ENCODE measurements at places on chromosomes 2 and 18. TPM values are rescaled to one million over a fixed set of nuclear protein-coding genes. Genes with fewer than 3 reads are reported as not detected.

GRCh38 chr2:237310515-237311114 lies 103.3 kb downstream of the COL6A3 start:
- no peak for DNase-seq

Gene ING5
- total RNA-seq: 34.4 TPM

- DNase-seq: no peak
These were observed 2.9 kb upstream of the GALNT3 start for GRCh38 chr2:165796819-165797530.

Gene IL36A
- not detected for total RNA-seq

- DNase-seq: no peak
These were observed 80.9 kb upstream of the PHLPP1 start for GRCh38 chr18:62634458-62634857.

GRCh38 chr2:120661551-120661950 lies 74.1 kb upstream of the GLI2 start:
- no peak for DNase-seq

DNA sequence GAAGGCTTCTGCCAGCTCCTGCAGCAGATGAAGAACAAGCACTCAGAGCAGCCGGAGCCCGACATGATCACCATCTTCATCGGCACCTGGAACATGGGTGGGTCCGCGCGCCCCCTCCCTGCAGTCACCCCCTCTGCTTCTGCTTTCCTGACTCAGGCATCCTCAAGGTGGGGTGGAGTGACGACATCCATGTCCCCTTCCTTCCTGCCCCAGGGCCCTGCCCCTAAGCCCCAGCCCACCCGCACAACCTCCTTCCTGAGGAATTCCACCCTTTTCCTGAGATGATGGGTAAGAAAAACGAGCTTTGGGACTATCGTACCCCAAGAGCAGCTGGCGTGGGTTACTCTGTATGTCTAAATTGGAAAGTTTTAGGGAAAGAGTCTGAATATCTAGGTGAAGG lies 89.7 kb upstream of the ATG16L1 start:
- DNase-seq: no peak

DNA sequence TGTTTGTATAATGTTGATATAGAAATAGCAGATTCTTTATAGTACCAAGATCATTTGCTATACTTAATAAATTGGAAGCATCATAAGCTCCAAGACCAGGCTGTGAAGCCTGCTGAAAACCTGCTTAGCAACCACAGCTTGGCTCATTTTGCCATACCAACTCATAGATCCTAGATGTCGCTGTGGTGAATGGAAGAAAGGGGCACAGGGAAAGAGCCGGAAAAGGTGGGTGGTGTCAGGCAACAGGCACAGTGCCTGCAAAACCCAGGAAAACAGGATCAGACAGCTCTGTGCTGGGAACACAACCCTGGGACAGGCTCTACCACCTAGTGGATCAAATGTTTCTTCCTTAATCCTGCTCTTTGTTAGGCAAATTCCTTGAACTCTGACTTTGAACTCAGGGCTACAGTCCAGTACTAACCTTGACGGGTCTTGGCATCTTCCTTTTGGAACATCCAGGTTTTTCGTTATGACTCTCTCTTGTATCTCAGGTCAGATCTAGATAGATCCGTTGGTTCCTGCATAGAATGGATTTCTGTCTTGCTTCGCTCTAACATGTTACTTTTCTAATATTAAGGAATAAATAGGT lies 31.6 kb downstream of the TWSG1 start:
- DNase-seq: no peak

DNA sequence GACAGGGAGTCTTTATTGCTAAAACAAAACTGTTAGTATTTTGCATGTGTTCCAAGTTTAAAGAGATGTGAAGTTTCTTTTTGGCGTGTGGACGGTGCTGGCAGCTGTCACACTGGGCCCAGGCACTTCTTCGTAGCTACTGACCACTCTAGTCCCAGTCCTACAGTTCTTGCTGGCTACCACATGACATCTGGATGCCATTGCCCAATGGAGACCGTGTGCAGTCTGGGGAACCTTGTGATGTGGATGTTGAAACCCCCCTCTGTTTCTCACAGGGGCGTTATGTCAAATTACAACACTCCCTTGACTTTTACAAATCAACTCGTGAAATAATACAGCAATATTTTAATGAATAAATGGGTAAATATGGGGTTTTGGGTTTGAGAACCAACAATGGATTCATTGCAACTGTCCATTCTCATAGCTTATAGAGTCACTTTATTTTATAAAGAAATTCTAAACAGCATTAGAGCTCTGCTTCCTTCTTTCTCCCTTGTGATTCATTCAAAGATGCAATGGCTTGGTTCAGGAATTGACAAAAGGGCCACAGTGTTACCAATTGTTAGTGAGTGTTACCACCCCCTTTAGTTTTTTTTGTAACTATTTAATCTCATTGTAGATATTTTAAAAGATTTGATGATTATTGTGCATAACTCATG lies 1.2 kb downstream of the GPD2 start:
- no peak for DNase-seq

DNA sequence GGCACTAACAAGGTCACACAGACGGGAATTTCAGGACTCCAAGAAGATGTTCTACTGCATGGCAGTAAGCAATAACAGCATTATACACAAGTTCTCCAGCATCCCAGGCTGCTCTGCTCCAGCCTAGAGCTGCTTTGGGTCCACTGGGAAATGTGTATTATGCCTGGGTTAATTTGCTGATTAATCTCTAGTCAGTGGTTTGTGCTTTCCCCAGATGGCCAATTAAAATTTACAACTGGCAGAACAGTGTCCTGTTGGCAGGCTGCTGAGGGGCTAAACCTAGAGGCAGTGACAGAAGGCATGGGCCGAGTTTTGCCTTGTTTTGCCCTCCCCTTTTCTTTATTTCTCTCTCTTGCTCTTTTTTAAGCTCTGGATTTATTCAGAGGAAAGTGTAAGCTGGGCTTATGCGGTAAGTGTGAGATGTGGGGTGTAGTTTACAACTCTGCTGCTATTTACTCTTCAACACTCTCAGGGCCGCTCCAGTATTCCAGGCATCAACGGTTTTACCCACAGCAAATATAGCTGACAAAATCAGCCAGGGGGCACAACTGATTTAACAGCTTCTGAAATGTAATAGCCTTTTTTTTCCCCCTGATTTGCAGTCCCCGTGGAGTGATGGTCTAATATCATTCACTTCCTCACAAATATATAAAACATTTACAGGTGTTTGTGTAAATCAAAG lies 348.0 kb downstream of the GPD2 start:
- no peak for DNase-seq

Gene OTOS
- total RNA-seq: not detected

Gene ARHGAP15
- 82.8 TPM for total RNA-seq

DNA sequence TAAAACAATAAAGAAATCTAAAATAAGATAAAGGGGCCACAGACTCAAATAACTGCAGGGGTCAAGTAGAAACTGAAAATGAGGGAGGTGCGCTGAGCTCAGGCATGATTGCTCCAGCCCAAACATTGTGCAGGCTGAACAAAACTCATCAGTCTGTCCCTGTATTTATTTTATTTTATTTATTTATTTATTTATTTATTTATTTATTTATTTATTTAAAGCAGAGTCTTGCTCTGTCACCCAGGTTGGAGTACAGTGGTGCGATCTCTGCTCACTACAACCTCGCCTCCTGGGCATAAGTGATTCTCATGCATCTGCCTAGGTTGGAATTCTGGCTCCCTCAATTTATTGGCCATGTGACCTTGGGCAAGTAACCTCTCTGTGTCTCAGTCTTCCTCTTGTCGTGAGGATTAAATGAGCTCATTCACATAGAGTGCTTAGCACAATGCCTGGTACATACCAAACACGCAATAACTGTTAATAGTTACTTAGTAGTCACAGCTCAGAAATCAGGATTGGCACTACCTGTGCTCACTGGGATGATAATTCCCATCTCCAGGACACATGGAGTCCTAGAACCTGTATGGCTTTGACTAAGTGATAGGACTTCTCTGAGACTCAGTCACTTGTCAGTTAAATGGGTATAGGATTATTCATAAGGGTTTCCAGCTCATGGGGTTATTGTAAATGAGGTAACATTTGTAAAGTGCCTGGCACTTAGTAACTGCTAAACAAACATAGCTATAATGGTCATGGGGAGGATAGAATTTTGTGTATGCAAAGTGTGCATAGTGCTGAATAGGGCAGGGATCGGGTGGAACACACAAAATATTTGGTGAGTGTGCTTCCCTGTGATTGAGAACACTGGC lies 6.0 kb downstream of the SPEG start:
- DNase-seq: no peak

DNA sequence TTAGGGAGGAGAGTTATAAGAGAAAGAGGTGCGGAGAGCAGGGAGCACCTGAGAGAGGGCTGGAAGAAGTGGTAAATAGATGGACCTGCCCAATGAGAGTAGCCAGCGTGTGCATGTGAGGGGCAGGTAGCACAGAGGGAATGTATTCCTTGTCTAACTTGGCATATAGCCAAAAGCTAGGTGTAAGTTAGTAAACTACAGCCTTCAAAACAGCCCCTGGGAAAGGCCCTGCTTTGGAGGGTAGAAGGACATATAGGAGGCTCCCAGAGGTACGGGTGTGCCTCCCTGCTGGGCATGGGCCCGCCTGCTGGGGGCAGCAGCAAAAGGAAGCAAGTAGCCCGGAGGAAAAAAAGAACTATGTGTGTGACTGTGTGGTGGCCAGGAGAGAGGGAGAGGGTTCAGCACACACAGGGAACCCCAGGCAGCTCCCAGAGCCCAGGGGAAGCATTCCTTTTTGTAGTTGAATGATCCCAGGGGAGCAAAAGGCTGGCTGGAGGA lies 48.0 kb downstream of the TCF7L1 start:
- DNase-seq: peak; percentile 47

DNA sequence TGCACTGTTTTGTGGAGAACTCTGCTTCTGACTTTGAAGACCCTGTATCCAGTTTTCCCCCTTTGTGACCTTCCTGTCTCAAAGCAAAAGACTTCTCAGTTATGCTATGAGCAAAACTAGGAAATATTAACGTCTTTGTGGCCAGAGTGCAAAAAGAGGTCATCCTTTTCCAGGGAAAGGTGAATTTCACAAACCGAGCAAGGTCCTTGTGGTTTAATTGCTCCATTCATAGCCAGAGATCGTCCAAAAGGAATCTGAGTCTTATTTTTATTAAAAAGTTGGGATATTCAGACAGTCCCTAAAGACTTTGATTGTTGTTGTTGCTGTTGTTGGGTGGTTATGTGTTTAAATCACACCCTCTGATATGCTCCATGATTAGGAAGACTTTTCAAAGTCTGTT lies 77.4 kb downstream of the NAB1 start:
- DNase-seq: no peak

Gene MYL12A
- total RNA-seq: 482 TPM

DNA sequence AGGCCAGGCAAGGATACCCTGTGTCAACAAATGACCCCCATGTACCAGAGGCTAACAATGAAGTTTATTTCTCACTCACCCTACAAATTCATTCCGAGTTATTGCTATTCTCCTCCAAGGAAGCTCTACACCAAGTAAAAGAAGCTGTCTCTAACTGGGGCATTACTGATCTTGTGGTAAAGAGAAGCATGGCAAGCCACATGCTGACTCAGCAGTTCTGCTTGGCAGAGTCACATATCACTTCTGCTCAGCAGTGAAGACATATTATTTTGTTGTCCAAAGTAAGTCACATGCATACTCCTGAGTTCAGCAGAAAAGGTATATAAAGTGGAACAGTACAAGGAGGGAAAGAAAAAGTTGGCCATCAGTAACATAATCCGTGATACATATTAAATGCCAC lies 315.8 kb downstream of the GULP1 start:
- DNase-seq: no peak

Gene C18orf54
- total RNA-seq: 14.3 TPM

- DNase-seq: no peak
These were observed 311.4 kb downstream of the LRRTM1 start for GRCh38 chr2:79993144-79993543.

Gene RGPD3
- not detected for total RNA-seq

GRCh38 chr2:120254178-120254577 lies 1.5 kb downstream of the RALB start:
- no peak for DNase-seq

Gene TMEM214
- total RNA-seq: 20.8 TPM

GRCh38 chr2:233519787-233520611 lies 46.6 kb downstream of the USP40 start:
- no peak for DNase-seq

- DNase-seq: peak; percentile 87
These were observed 10.9 kb upstream of the CDH20 start for GRCh38 chr18:61322265-61322873.

Gene TDRD15
- total RNA-seq: not detected

Gene PLGLB1
- 12.2 TPM for total RNA-seq

Gene CDH19
- not detected for total RNA-seq

Gene CRYGC
- total RNA-seq: not detected

DNA sequence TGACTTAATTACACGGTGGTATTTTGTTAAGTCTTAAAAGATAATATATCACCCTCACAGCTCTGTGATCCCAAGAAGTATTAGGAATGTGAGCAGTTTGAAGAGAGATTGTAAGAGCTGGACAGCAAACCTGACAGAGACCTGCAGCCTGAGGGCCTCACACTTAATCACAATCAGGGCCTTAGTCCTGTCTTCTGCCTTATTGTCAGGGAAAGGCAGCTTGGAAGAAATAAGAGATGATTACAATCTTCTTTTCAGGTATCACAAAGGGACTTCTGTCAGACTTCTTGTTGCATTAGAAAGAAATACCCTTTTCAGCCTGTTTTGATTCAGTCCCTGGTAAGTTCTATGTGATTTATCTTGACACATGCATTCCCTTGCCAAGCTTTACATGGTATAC lies 1433.8 kb upstream of the SLC39A10 start:
- no peak for DNase-seq

Gene C1QL2
- total RNA-seq: not detected

Gene CHCHD5
- total RNA-seq: 37.4 TPM

- DNase-seq: no peak
These were observed 303.2 kb upstream of the UBE2E3 start for GRCh38 chr2:180677200-180677599.

GRCh38 chr2:222833410-222833809 lies 27.4 kb upstream of the ACSL3 start:
- no peak for DNase-seq

DNA sequence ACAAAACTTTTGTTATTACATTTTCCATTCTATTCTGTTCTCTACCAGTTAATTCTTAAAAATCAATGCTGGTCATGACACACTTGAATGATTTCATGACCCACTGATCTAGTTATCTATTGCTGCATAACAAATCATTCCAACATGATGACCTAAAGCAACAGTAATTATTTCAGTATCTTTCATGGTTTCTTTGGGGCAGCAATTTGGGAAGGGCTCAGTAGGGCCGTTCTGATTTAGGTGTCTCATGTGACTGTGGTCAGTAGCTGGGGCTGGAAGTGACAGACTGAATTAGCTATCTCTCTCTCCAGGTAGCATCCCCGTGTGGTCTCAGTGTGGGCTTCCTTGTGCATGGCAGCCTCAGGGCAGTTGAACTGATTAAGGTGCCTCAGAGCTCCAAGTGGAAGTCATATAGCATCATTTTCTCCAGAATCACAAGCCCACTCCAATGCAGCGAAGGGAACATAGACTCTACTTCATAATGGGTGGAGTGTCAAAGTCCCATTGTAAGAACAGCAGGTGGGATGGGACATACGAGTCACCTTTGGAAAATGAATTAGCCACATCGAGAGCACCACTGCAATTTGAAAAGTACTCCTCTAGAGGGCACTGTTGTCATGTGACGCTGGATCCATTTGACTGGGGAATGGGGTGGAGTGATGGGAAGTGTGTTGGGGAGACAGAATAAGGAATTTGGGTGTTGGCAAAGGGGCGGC lies 39.1 kb upstream of the FAM136A start:
- peak; percentile 79 for DNase-seq

GRCh38 chr2:240981280-240981679 lies 17.1 kb upstream of the SNED1 start:
- DNase-seq: no peak

- DNase-seq: no peak
These were observed 26.2 kb downstream of the TTC21B start for GRCh38 chr2:165927353-165927752.

GRCh38 chr18:79983253-79983652 lies 5.1 kb downstream of the TXNL4A start:
- no peak for DNase-seq
